ENCODE measurements at places on chromosomes 13 and 19.

GRCh38 chr13:41199079-41199478 is 4.7 kb upstream of the KBTBD7 start:
- peak; percentile 80 for DNase-seq

DNA sequence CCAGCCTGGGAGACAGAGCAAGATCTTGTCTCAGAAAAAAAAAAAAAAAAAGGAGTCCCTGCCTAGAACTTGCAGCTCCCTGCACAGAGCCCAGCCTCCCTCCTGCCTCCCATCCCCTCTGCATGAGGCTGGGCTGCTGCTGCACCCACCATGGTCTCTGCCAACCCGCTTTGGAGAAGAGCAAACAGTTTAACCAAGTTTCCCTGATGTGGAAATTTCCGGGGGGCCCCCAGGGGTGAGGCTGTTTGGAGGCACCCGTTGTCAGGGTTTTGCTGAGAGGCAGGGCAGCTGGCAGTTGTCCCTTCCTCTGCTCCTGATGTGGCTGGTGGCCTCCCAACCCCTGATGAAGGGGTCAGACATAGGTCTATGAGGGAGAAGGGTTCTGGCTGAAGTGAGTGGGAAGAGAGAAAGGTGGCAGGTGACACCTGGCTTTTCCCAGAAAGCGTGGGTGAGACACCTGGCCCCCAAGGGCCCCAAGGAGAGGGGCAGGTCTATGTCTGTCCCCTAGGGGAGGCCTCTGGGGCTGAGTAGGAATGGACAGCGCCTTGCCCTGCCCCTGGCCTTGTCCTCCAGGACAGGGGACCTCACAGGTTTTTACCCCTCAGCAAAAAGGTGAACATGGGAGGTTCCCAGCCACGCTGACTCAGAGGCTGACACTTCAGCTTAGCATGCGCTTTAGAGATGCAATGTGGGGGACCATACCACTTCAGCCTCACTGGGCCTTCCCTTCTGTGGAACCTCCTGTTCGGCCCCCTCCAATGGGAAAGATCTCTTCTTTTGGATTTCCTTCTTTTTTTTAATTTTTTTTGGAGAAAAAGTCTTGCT is 5.5 kb downstream of the LRP3 start:
- no peak for DNase-seq

- DNase-seq = no peak
Observed at GRCh38 chr13:74101436-74101835, 32.8 kb downstream of the KLF12 start.

DNA sequence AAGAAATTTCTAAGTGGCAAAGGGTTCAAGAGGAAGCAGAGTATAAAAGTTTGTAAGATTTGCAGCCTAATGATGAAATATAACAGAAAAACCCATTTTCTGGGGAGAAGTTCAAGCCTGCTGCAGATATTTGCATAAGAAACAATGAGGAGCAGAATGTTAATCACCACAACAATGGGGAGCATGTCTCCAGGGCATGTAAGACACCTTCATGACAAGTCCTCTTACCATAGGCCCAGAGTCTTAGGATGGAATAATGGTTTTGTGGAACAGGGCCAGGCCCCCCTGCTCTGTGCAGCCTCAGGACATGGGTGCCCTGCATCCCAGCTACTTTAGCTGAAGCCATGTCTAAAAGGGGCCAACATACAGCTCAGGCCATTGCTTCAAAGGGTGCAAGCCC is 809.0 kb upstream of the SLITRK5 start:
- no peak for DNase-seq

DNA sequence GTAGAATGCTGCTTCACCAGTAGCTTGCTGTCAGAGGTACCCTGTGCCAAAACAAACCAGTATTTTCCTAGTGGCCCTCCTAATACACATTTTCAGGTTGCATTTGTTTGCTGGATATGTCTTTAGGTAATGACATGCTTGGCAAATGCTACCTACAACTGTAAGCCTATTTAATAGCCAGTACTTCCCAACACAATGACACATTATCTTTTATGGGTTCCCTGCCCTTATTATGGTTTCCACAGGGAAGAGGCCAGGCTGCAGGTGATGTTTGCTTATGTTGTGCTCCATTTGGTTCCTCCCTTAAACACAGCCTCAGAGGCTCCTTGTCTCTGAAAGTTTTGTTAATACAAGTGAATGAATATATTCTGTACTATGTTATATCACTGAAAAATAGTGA is 24.7 kb downstream of the FRY start:
- no peak for DNase-seq

DNA sequence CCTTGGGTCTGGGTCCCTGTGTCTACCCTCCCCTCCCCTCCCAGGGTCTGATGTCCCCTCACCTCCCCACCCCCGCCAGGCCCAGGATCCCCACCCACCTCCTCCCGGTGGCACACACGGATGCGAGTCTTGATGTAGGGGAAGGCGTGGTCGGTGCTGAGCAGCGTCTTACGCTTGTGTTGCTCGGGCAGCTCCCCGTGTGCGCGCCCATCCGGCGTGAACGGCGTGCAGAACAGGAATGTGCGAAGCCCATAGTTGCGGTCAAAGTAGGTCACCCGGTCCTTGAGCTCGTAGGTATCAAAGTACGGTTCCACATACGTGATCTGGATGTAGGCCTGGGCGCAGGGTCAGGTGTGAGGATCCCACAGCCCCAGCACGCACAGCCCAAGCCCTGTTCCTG is 4.4 kb upstream of the KANK2 start:
- no peak for DNase-seq

- no peak for DNase-seq
Observed at GRCh38 chr13:112464720-112465119, 88.6 kb downstream of the SPACA7 start.

- peak; percentile 24 for DNase-seq
Observed at GRCh38 chr13:57629821-57630235, 1.7 kb upstream of the PCDH17 start.

- DNase-seq = no peak
Observed at GRCh38 chr19:29798774-29799497, 12.9 kb upstream of the CCNE1 start.

GRCh38 chr19:17873786-17874757 is 2.3 kb downstream of the SLC5A5 start:
- DNase-seq = peak; percentile 84

DNA sequence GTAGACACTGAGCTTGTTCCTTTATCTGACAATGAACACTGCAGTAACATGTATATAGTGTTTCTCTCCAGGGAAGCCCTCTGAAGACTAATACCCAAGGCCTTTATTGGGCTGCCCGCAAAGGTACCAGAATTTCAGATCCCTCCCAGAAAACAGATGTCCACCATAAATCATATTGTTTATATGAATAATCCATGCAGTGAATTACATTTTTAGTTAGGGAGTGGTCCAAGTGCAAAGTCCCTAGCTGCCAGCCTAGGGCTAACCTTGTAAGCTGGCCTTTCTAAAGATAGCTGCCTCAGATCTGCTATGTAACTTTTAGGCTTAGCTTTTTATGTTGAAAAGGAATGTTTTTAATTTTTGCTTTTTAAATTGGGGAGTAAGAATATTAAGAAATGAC is 44.7 kb downstream of the TDRD3 start:
- no peak for DNase-seq

DNA sequence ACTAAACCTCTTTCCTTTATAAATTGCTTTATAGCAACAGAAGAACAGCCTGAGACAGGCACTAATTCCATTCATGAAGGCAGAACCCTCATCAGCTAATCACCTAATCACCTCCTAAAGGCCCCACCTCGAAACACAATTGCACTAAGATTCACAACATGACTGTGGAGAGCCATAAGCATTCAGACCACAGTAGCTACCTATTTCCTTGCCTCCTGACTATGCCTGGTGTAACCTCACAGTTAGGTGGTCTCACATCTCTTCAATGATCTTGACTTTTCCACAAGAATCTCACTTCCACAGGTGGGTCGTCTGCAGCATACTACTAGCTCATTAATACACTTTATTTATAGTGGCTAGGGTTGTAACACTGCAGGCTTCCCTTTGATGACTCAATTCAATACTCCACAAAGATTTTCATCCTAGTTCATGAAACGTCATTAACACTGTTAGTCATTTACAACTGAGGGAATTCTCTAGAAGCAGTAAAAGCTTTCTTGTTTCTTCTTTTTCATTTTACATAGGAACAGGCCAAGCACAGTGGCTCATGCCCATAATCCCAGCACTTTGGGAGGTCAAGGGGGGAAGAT is 27.1 kb downstream of the STK24 start:
- DNase-seq = no peak

DNA sequence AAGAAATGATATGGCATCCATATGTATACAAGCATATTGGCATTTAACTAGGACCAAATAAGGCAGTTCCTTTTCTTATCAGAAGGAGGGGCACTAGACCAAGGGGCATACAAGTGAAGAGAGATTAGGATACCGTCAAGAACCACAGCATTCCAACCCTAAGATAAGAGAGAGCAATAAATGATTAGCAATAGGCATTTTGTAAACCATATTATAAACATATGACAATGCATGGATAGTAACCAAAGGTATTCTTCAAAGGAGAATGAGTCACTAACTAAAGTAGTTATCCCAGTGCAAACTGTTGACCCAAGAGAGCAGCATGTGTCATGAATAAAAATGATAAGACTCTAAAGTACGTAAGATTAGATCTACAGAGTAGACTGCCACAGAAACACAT is 500.9 kb upstream of the HTR2A start:
- DNase-seq = no peak
